ENCODE measurements at places on chromosomes 13 and 19.
A peak's percentile ranks its signal among the peaks of the same experiment; 100 is the strongest.

DNA sequence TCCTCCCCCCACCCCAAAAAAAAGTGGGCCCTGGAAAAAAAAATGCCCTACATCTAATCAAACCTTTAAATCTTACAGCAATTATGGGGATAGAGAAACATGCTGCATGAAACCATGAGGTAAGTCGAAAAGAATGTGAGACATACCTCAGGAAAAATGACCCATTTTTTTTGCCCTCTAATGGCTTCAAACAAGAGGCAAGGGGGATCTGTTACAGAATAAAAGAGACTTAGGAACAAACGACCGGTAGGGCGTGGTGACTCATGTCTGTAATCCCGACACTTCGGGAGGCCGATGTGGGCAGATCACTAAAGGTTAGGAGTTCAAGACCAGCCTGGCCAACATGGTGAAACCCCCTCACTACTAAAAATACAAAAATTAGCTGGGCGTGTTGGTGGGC, 8.4 kb downstream of the RGL3 start:
- no peak for DNase-seq

DNA sequence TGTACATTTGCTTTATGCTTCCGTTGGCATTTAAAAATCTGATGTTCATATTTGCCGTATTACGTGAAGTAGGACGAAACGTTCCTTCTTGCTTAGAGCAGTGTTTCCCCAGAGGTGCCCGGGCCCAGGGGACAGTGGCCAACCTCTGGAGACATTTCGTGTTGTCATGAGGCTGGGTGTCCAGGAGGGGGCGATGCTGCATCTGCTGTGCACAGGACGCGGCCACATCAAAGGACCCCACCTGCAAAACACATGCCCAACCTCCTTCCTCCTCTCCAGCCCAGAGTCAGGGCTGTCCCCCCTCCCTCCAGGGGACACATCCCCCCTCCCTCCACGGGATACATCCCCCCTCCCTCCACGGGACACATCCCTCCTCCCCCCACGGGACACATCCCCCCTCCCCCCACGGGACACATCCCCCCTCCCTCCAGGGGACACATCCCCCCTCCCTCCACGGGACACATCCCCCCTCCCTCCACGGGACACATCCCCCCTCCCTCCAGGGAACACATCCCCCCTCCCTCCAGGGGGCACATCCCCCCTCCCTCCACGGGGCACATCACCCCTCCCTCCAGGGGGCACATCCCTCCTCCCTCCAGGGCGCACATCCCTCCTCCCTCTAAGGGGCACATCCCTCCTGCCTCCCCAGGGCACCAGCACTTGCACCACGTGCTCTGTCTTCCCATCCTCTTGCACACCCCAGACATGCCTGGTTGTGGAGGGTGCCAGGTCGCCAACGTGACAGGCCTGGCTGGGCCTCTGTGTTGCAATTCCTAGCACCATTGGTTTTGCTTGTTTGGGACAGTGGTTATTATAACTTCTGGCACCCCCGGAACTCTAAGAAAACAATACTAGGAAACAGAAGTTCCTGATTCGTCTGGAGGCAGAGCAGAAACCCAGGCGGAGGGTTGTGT, 46.7 kb downstream of the GAS6 start:
- DNase-seq: no peak

- no peak for DNase-seq
Observed at GRCh38 chr13:97710797-97711196, 242.7 kb upstream of the IPO5 start.

GRCh38 chr13:35930665-35931631, 200.2 kb downstream of the DCLK1 start:
- DNase-seq: no peak

DNA sequence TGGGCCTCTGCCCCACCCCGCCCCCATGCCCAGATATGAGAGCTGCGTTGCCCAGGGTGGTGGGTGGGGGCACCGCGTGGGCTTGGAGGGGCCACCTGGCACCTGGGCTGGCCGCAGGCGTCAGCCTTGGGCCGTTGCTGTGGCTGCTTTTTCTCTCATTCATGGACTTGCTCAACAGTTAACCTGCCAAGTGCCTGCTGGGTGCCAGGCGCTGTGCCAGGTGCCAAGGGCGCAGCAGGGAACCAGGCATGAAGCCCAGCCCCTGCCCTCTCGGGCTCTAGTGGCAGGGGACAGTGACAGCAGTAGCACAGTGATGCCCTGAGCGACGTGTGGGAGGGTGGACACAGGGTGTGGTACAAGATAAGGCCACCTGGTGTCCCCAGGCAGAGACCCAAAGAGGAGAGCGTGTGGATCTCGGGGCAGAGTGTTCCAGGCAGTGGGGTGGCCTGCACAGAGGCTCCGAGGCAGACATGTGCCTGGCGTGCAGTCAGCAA, 28.1 kb downstream of the DHX34 start:
- no peak for DNase-seq

DNA sequence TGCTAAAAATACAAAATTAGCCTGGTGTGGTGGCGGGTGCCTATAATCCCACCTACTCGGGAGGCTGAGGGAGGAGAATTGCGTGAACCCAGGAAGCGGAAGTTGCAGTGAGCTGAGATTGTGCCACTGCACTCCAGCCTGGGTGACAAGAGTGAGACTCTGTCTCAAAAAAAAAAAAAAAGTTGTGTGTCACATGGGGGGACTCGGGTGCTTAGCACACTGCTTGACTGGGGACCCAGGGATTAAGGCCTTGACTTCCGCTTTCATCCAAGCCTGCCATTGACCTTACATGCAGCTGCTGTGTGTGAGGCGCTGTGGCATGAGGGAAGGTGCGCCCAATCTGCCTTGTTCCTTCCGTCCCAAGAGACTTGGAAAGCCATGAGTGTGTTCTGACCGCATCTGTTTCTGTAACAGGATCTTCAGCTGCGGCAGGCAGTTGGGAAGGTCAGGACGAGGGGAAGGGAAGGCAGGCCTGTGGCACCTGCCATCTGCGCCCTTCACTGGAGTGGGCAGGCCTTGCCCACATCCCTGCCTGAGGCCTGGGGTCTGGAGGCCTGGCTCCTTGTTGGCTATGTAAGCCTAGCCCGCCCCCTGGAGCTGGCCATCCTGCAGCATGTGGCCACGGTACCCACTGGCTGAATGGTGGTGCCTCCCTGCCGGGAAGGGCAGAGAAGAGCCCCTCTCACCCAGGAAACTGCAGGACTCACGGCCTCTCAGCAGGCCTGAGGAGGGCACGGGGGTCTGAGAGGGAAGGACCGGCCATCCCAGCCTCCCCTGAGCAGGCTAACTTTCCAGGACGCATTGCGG, 23.0 kb downstream of the PPP1R37 start:
- no peak for DNase-seq

GRCh38 chr13:28179974-28180373, 41.6 kb downstream of the PAN3 start:
- DNase-seq: no peak

GRCh38 chr13:60265566-60265965, 101.8 kb upstream of the DIAPH3 start:
- DNase-seq: no peak

- no peak for DNase-seq
Observed at GRCh38 chr19:944171-944567, 18.3 kb downstream of the ARID3A start.

DNA sequence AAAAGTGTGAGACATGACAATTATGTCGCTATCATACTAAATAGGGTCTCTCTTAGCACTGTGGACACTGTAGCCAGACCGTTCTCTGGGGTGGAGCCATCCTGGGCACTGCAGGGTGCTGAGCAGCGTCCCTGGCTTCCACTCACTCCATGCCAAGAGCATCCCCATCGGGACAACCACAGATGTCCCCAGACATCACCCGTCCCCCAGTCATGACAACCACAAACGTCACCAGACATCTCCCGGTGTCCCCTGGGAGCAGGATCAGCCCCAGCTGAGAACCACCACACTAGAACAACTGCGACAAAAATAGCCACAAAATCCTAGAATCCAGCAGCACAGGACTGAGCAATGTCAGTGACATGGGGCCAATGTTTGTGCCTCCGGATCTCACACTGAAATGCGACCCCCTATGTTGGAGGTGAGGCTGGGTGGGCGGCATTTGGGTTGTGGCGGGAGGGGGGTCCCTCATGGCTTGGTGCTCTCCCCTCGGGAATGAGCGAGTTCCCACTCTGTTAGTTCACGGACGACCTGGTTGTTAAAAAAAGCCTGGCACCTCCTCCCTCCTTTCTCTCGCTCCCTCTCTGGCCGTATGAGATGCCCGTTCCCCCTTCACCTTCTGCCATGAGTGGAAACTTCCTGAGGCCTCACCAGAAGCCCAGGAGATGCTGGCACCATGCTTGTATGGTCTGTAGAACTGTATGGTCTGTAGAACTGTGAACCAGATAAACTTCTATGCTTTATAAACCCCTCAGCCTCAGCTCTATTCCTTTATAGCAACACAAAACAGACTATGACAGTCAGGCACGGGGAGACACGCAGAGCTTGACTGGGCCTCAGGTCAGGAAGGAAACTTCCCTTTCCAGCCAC, 93.9 kb downstream of the GADD45B start:
- no peak for DNase-seq

GRCh38 chr19:42662712-42663111, 68.0 kb upstream of the CEACAM8 start:
- DNase-seq: no peak

- no peak for DNase-seq
Observed at GRCh38 chr13:40776681-40777165, 5.7 kb upstream of the MRPS31 start.

GRCh38 chr19:23283925-23284324, 33.7 kb upstream of the ZNF724 start:
- DNase-seq: no peak

- DNase-seq: no peak
Observed at GRCh38 chr13:99600318-99600717, 99.0 kb downstream of the TM9SF2 start.

- no peak for DNase-seq
Observed at GRCh38 chr13:20157151-20157796, 3.6 kb downstream of the GJA3 start.

DNA sequence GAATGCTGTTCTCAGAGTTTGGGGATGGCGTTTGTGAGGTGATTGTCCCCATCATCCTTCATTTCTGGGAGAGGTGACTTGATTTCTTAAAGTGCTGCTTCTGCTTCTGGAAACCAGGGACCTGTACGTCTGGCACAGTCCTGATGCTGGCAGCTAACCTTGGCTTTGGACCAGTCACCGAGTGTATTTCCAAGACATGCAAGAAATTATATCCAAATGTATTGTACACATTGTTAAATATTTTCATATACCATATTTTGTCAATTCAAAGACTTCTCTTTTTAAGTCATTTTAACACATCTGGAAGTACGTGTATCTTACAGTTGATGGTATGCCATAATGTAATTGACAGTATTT, 97.4 kb downstream of the ARHGEF7 start:
- DNase-seq: no peak

- no peak for DNase-seq
Observed at GRCh38 chr13:49098771-49099512, 121.2 kb upstream of the MLNR start.

DNA sequence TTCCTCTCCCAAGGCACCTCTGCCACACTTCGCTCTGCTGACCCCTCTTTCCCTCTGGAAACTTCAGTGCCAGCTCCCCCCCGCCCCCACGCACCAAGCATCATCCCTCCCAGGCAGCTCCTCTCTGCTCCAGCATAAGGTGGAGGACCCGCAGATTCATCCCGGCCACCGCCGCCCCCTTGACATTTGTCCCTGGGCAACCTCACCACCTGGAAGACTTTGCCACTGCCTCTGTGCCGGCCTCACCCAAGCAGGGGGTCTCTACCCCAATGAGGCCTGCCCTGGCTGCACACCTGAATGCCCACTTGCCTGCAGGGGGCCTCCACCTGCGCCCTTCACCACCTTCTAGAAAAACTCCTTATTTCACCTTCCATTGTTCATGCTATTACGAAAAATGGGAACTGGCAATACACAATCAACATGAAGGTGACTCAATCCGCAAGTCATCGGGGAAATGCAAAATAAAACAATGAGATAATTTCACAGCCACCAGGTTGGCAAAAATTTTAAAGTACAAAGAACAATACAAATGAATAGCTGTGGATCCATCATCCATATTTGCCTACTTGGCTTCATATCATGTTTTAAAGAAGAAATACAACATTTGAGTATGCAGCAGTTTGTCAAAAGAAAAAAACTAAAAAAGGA, 21.9 kb downstream of the CCNE1 start:
- DNase-seq: no peak

DNA sequence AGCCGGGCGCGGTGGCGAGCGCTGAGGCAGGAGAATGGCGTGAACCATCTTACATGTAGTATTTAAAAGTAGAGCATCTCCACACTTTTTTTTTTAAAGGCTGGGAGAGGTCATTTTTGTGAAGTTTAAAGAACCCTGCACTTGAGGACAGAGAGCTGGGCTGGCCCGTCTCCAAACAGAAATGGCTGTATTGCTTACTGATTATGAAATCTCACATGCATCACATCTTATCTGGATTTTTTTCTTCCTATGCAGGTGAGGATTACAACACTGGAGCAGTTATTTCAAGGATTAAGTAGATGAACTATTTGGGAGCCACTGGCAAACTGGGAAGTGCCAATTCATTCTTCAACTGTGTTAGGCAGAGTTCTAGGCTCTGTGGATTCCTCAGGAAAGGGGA, 59.5 kb downstream of the TEX26 start:
- DNase-seq: no peak

DNA sequence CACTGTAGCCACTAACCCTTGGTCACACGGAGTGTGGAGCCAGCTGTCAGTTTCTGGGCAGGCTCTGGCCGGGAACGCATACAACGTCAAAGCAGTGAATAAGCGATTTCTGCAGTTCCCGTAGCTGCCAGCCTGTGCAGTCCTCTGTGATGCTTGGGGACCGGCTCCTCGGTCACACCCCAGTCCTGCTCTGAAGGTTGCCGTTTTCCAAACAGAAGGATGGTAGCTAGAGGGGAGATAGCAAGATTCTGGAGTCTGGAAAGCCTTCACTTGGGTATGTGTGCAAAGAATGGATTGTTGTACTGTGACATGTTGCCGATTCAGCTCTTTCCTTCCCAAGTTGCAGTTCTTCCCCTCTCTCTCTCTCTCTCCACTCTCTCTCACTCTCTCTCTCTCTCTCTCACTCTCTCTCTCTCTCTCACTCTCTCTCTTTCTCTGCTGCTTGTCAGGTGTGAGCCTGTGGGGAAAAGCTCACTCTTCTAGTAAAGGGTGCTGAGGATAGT, 38.7 kb upstream of the C1QTNF9 start:
- no peak for DNase-seq

- DNase-seq: no peak
Observed at GRCh38 chr13:40963927-40964326, 55.2 kb downstream of the ELF1 start.

DNA sequence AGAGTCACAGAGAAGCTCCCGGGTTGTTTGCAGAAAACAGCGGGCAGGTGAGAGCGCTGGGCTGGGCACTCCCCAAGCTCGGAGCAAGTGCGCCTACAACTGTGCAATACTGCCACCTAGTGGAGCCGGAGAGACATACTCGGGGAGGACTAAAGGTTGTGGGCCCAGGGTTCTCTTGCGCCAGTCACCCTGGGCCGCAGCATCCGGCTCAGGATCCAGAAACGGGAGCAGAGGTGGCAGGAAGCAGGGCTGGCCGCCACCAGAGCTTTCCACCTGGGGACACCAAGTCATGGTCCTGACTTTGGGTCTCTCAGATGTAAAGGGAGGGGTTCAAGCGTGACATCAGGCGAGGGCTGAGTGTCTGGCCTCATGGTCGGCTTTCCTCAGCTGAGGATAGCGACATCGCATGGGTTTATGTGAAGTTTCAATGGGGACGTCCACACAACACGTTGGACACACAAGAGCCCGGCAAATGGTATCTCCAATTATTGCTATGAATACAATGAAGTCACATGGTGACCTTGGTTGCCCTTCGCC, 11.2 kb upstream of the KLK4 start:
- peak; percentile 5 for DNase-seq

Data from cerebellar nuclear complex (tissue), 1 donor.